LHCN-M2 (cell line): ENCODE measurements at places on chromosomes 16 and 17. TPM values are rescaled to one million over a fixed set of nuclear protein-coding genes. Genes with fewer than 3 reads are reported as not detected.
A peak's percentile ranks its signal among the peaks of the same experiment; 100 is the strongest.

GRCh38 chr16:82755570-82756282 lies 129.0 kb downstream of the CDH13 start:
- no peak for DNase-seq

The RRAD gene
- total RNA-seq, result 1.1 and 1.7 TPM in 2 replicates

- peak; percentile 43 for DNase-seq
Observed at GRCh38 chr16:2022723-2023091, 3.1 kb downstream of the NPW start.

The NPIPA5 gene
- total RNA-seq, result 2.4 and 3.6 TPM in 2 replicates

The NECAB2 gene
- total RNA-seq, result not detected in 2 replicates

GRCh38 chr16:26269673-26270072 lies 577.9 kb downstream of the HS3ST4 start:
- DNase-seq, result no peak

The SPNS3 gene
- total RNA-seq, result not detected in 2 replicates

DNA sequence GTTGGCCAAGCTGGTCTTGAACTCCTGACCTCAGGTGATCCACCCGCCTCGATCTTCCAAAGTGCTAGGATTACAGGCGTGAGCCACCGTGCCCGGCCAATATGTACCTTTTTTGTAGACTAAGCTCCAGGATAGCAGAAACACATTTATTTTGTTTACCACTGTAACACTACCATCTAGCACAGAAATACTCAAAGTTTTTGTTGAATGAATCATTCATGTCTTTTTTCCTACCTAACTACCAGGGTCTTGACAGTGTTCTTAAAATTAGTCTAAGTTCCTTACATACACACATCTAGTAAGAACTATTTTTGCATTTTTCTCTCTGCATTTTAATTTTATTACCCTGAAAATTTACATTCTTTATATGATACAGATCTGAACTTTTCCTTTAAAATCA lies 44.4 kb downstream of the AKAP10 start:
- DNase-seq, result peak; percentile 9

- DNase-seq, result no peak
Observed at GRCh38 chr16:46729326-46729995, 18.7 kb downstream of the MYLK3 start.

The NTN3 gene
- total RNA-seq, result 0.11 TPM in 1 of 2 replicates, not detected in the other

- no peak for DNase-seq
Observed at GRCh38 chr16:85061566-85061965, 34.0 kb downstream of the KIAA0513 start.

- DNase-seq, result peak; percentile 12
Observed at GRCh38 chr17:73420897-73421296, 109.1 kb upstream of the CDC42EP4 start.

DNA sequence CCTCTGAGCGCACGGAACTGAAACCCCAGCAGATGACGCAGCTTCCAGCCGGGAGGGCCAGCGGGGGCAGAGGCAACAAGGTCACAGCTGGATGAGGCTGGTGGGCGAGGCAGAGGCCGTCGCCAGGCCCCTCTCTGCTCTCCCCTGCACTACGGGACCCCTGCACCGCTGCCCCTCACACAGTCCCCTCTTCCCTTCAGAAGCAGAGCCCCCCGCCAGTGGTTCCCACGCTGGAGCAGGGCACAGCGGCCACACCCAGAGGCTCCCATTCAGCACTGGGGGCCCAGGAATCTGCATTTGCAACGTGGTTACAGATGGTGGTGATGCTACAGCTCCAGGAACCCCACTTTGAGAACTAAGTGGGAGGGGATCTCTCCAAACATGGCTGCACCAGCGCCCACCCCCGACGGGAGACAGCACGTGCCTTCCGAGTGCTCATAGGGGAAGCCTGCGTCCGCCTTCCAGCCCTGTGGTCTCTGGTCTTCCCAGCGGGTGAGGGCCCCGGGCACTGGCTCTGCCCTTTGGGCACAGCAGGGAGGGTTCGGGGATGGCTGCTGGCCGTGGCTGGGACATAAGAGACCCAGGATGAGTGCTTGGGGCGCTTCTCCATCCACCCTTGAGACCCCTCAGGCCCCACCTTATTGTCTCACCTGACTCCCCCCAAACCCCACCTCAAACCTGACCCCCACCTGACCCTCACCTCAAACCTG lies 4.7 kb upstream of the RAB40B start:
- DNase-seq, result no peak

GRCh38 chr16:88924834-88925539 lies 52.0 kb downstream of the CBFA2T3 start:
- DNase-seq, result peak; percentile 98

GRCh38 chr16:25340973-25341372 lies 83.3 kb upstream of the ZKSCAN2 start:
- DNase-seq, result no peak

The PRSS27 gene
- total RNA-seq, result 1.0 and 1.4 TPM in 2 replicates

- peak; percentile 14 for DNase-seq
Observed at GRCh38 chr16:55062442-55062841, 131.8 kb downstream of the IRX5 start.
